ENCODE measurements at places on chromosomes 5 and 9. TPM values are rescaled to one million over a fixed set of nuclear protein-coding genes. Genes with fewer than 3 reads are reported as not detected.
A peak's percentile ranks its signal among the peaks of the same experiment; 100 is the strongest.

DNA sequence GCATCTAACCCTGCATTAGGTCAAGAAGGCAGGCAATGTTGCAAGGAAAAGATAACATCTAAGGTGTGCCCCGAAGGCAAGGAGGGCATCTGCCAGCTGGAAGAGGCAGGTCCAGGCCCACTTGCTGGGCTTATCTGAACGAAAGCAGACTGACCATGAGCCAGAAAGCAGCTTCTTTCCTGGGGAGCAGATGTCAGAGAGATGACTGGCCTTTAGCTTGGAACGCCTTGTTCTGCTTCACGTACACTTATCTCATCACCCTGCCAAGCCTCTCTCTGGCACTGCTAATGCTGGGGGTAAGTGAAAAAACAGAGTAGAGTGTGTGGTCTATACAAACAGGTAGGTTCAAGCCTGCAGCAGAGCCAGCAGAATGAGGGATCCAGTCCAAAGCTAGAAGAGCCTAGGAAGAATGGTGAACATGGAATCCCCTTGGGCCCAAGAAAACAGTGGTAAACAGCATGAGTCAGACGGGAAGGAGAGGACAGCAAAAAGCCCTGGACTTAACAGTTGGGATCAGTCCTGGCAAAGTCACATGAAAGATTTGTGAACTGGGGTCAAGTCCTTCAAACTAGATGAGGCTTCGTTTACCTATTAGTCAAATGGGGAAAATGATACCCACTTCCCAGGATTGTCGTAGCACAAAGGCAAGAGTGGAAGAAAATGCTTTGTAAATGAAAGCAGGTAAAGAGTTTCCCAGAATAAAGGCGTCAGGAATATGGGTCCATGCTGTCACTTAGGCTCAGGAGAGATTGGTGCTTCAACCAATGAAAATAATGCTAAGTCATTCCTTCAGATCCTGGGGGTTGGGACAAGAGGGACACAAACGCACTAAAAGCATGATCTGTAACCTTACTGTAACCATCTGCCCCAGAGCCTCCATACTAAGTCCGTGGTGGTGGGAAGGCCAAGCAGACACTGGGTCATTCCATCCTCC lies 200.9 kb downstream of the SLIT3 start:
- no peaks in the 10 kb centered on the region for H3K27me3 ChIP-seq
- no peak for DNase-seq

DNA sequence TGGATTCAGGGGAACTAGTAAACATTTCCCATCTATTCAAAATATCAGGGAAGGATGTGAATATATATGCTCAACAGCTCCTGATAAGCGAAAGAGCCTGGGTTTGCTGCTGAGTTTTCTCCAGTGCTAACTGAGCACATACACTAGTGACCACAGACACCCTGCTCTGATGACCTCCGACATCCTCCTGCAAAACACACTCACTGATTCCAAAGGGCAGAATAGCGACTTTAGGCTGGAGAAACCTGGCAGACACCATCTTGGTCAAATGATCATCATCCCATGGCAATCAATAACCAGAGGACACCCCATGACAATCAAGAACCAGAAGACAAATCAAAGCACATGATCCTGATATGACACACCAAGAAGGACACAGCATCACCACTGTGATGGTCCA lies 9.2 kb upstream of the GADD45G start:
- no peaks in the 10 kb centered on the region for H3K36me3 ChIP-seq
- H3K4me1 ChIP-seq: no peaks in the 10 kb centered on the region
- no peak overlapping the region for H3K4me3 ChIP-seq
- no peaks in the 10 kb centered on the region for H3K27me3 ChIP-seq

GRCh38 chr5:150289551-150290390 lies at the start of gene CAMK2A:
TSS of gene CAMK2A (minus strand) at chr5:150289773. CDS start at chr5:150289625, 148 bp downstream.
- H3K27me3 ChIP-seq: no peaks in the 10 kb centered on the region
- no peak within 1 kb of the TSS for H3K27ac ChIP-seq
- H3K4me1 ChIP-seq: no peaks in the 10 kb centered on the region
- H3K4me3 ChIP-seq: no peak within 1 kb of the TSS
- no peaks in the 10 kb centered on the region for H3K36me3 ChIP-seq
- DNase-seq: no peak

The PHF24 gene
- total RNA-seq: 0.04 TPM

The KIAA0825 gene
- total RNA-seq: 1.4 TPM

GRCh38 chr9:81490605-81491331 lies 198.6 kb downstream of the TLE1 start:
- no peak for DNase-seq
- H3K4me3 ChIP-seq: no peak overlapping the region
- no peaks in the 10 kb centered on the region for H3K27me3 ChIP-seq
- H3K36me3 ChIP-seq: no peaks in the 10 kb centered on the region
- no peak overlapping the region for H3K27ac ChIP-seq

GRCh38 chr5:80978772-80979317 lies 18.7 kb downstream of the RASGRF2 start:
- H3K4me1 ChIP-seq: peaks cover 21% of the 10 kb centered on the region
- H3K27ac ChIP-seq: no peak overlapping the region
- DNase-seq: no peak
- H3K27me3 ChIP-seq: no peaks in the 10 kb centered on the region
- no peaks in the 10 kb centered on the region for H3K36me3 ChIP-seq

GRCh38 chr5:109177227-109177626 lies 232.5 kb downstream of the PJA2 start:
- H3K27ac ChIP-seq: no peak overlapping the region
- no peaks in the 10 kb centered on the region for H3K27me3 ChIP-seq
- DNase-seq: no peak
- no peak overlapping the region for H3K4me3 ChIP-seq

The ENC1 gene
- 0.93 TPM for total RNA-seq

The ACSL6 gene
- total RNA-seq: 22.7 TPM

GRCh38 chr9:127463911-127464310 lies 12.6 kb downstream of the LRSAM1 start:
- no peaks in the 10 kb centered on the region for H3K4me1 ChIP-seq
- DNase-seq: no peak
- peaks cover 16% of the 10 kb centered on the region for H3K36me3 ChIP-seq
- no peaks in the 10 kb centered on the region for H3K27me3 ChIP-seq
- H3K4me3 ChIP-seq: no peak overlapping the region

DNA sequence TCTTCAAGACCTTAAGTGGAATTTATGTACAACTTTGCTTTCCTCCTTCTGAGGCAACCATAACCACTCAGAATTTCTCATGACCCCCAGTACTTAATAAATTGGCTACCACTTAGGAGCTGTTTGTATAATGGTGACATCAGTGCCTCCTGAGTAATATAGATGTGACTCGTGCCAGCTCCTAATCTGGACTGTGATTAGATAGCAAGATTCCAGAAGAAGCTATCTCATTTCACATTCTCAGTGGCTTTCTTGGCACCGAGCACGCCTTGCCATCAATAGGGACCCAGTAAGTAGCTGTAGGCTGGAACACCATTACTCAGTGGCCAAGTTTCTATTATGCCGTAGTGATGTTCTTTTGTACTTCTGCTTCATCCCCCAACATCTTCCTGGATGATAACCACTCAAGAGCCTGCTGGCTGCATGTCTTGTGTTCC lies 228.8 kb downstream of the CD180 start:
- H3K4me3 ChIP-seq: no peak overlapping the region
- no peaks in the 10 kb centered on the region for H3K27me3 ChIP-seq

The PRUNE2 gene
- total RNA-seq: 0.53 TPM

DNA sequence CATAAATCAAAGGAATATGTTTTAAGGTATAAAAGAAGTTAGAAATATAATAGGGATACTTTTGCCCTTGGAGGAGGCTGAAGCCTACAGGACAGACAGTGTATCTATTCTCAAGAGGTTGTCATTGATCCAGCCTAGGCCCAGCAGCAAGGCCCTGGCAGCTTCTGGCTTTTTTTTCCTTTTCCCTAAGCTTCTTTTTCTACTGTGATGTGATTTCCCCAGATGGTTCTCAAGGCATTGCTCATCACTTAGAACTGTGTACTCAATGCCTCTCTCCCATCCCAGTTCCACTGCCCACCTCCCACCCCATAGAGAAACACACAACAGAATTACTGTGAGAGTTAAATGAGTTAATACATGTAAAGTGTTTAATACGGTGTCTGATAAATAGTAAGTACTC lies 88.6 kb downstream of the SLC44A1 start:
- no peak overlapping the region for H3K4me3 ChIP-seq
- DNase-seq: no peak
- H3K27me3 ChIP-seq: no peaks in the 10 kb centered on the region
- H3K4me1 ChIP-seq: no peaks in the 10 kb centered on the region
- H3K36me3 ChIP-seq: no peaks in the 10 kb centered on the region
- H3K27ac ChIP-seq: no peak overlapping the region

The DIAPH1 gene
- total RNA-seq: 217 TPM

- H3K36me3 ChIP-seq: no peaks in the 10 kb centered on the region
- no peak overlapping the region for H3K4me3 ChIP-seq
- H3K27ac ChIP-seq: peak overlapping the region; percentile 68
- H3K4me1 ChIP-seq: peaks cover 32% of the 10 kb centered on the region
- no peak for DNase-seq
Observed at GRCh38 chr5:95728494-95729114, 2.5 kb upstream of the RHOBTB3 start.

- no peak overlapping the region for H3K4me3 ChIP-seq
- no peaks in the 10 kb centered on the region for H3K4me1 ChIP-seq
- no peaks in the 10 kb centered on the region for H3K27me3 ChIP-seq
Observed at GRCh38 chr9:135664801-135665794, 2.0 kb downstream of the LCN9 start.

GRCh38 chr9:79268806-79269205 lies 303.0 kb upstream of the TLE4 start:
- peaks cover 4% of the 10 kb centered on the region for H3K27me3 ChIP-seq
- H3K36me3 ChIP-seq: no peaks in the 10 kb centered on the region
- H3K27ac ChIP-seq: no peak overlapping the region
- no peak for DNase-seq
- H3K4me3 ChIP-seq: no peak overlapping the region

The SH3TC2 gene
- total RNA-seq: not detected

- no peak for DNase-seq
- H3K4me3 ChIP-seq: no peak overlapping the region
- H3K27me3 ChIP-seq: no peaks in the 10 kb centered on the region
- peaks cover 23% of the 10 kb centered on the region for H3K36me3 ChIP-seq
- H3K4me1 ChIP-seq: no peaks in the 10 kb centered on the region
- no peak overlapping the region for H3K27ac ChIP-seq
Observed at GRCh38 chr9:26913138-26913668, 20.6 kb upstream of the CAAP1 start.

DNA sequence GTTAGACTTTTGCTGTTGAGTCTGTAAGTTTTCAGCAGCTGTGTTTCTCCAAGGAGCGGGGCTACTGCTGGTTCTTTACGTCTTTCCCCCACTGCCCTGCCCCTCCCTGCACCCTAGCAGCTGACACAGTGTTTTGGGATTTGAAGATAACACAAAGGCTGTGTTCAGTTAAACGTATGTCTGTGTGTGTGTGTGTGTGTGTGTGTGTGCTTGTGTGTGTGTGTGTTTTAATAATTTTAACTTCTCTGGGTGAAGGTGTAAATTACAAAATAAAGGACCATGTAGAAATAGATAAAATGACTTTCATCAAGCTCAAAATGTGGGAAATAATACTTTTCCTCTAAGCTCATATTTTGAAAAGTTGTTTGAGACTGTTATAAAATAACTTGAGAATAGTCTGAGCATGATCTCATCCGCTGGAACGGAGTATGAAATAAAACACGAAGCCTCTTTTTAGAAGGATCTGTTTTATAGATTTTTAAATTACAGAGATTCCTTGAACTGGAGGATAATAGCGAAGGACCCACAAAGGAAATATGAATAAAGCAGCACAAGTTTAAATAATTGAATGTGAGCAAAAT lies 10.9 kb downstream of the ABL1 start:
- H3K4me1 ChIP-seq: peaks cover 26% of the 10 kb centered on the region
- H3K4me3 ChIP-seq: no peak overlapping the region
- DNase-seq: no peak
- no peaks in the 10 kb centered on the region for H3K36me3 ChIP-seq

DNA sequence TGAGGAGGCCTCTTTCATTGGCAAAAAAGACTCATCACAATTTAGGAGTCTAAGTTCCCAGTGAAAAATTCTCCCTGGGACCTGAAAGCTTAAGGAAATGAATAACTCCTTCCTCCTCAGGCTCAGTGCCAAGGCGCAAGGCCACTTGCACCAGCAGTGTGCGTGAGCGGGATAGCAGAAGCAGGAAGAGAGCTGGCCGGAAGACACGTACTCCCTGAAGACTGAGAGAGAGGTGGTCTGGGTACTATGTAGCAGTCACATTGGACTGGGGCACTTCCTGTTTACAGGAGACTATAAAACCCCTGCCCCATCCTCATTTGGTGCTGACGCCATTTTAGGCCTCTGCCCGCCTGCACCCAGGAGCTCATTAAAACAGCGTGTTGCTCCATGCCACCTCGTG lies 66.3 kb upstream of the IL33 start:
- H3K27me3 ChIP-seq: no peaks in the 10 kb centered on the region
- H3K36me3 ChIP-seq: no peaks in the 10 kb centered on the region
- no peak overlapping the region for H3K27ac ChIP-seq
- H3K4me1 ChIP-seq: no peaks in the 10 kb centered on the region
- H3K4me3 ChIP-seq: no peak overlapping the region
- no peak for DNase-seq

The DRD1 gene
- not detected for total RNA-seq

GRCh38 chr5:177378884-177379883 lies 5.0 kb upstream of the SLC34A1 start:
- H3K36me3 ChIP-seq: no peaks in the 10 kb centered on the region
- peak overlapping the region; percentile 55 for H3K27ac ChIP-seq
- DNase-seq: no peak
- H3K4me3 ChIP-seq: no peak overlapping the region
- no peaks in the 10 kb centered on the region for H3K27me3 ChIP-seq
- peaks cover 39% of the 10 kb centered on the region for H3K4me1 ChIP-seq

DNA sequence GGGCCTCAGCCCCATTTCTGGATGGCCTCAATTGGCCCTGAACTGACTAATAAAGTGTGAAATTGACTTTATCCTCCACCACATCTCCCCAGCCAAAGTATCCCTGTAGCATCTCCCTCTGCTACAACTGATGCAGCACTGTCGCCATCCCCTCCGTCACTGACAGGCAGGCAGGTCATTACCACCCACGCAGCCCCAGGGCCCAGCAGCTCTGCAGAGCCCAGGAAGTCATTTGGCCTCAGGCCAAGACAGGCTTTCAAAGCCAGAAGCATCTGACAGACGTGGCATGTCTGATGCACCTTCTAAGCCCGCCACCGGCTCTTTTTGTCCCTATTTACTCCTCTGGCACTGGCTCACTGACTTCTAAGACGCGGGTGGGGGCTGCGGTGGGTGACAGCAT lies 65.3 kb downstream of the ARHGEF37 start:
- H3K36me3 ChIP-seq: no peaks in the 10 kb centered on the region
- no peak overlapping the region for H3K4me3 ChIP-seq
- DNase-seq: peak; percentile 74
- H3K4me1 ChIP-seq: no peaks in the 10 kb centered on the region
- no peaks in the 10 kb centered on the region for H3K27me3 ChIP-seq

The CKMT2 gene
- not detected for total RNA-seq

Measured in CD8-positive, alpha-beta memory T cell (primary cell).